K562 (cell line): ENCODE measurements at places on chromosomes 5 and 9. TPM values are rescaled to one million over a fixed set of nuclear protein-coding genes. Genes with fewer than 3 reads are reported as not detected.

DNA sequence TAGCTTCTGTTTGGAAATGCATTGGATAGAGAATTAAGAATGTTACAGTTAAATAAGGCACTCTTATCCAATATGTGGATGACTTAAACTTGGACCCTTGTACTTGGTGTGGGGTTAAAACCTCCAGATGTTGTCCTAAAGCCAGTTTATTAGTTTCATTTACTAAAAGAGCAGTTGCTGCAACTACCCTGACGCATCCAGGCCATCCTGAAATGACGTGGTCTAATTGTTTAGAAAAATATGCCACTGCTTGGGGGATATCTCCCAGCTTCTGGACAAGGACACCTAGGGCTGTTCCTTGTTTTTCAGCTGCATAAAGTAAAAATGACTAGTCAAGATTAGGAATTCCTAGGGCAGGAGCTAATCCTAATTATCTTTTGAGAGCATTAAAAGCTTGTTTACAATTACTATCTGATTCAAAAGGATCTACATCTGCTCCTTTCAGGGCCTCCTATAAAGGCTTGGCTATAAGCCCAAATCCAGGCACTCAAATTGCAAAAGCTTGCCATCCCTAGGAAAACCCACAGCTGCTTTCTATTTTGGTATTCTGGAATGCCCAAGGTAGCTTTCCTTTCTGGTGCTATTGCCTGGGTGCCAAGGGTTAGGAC is 45.7 kb upstream of the SLCO4C1 start:
- no peak for DNase-seq

- no peak for DNase-seq
Observed at GRCh38 chr9:130149031-130149430, 23.2 kb upstream of the NCS1 start.

GRCh38 chr9:88587182-88587581 is 52.2 kb downstream of the NXNL2 start:
- DNase-seq, result no peak

GRCh38 chr5:36530215-36530614 is 76.2 kb upstream of the SLC1A3 start:
- DNase-seq, result no peak

DNA sequence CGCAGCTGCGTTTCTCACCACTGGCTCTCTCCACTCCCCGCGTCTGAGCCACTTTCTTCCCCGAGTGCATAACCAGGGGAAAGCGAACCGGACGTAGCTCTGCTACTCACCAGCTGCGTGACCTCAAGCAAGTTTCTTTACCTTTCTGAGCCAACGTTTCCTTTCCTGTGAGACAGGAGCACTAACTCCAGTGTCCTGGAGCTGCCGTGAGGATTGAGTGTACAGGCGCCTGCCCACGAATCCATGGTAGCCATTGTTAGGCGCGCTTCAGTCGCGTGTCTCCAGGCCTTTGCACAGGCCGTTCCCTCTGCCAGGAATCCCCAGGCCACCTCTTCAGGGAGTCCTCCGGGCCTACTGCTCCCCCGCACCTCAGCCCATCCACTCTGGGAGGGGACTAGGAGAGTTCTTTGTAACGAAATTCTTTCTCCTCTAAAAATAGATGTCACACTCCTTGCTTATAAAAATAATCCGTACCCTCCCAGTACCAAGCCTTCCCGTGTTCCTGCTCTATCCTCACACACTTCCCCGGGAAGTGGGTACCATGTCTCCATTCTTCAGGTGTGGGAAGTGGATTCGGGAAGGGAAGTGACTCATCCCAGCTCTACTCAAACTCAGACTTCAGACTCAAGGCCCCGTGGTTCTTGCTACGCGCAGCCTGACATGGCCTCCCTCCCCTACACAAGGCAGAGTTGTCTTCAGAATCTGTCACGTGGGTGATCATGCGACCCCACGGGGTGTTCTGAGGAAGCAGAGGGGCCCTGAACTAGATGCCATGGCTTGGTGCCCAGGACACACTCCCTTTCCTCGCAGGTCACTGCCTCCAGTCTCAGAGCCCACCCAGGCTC is 16.1 kb upstream of the CRB2 start:
- DNase-seq, result no peak

The SLC34A1 gene
- total RNA-seq, result not detected in 2 replicates

DNA sequence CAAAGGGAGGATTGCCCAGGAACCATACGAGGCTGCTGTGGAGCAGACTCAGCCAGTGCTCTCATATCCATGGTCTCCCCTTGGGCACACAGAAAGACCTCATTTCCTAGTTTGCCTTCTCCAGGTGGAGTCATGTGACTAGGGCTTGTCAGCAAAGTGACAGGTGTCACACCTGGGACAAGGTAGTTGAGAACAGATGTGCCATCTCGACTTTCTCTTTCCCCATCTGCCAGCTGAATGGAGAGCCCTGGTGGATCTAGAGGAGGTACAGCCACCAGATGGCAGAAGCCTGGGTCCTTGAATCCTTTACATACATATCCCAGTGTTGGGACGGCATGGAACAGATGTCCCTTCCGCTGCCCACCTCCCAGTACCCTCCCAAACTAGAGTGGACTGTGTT is 42.9 kb upstream of the ALDOB start:
- DNase-seq, result no peak

The CLTA gene
- 140 and 144 TPM in 2 replicates for total RNA-seq

The LCN2 gene
- total RNA-seq, result 0.40 and 0.72 TPM in 2 replicates
